Testis (tissue), 5 donors: ENCODE measurements at places on chromosomes 1 and 21. TPM values are rescaled to one million over a fixed set of nuclear protein-coding genes. Genes with fewer than 3 reads are reported as not detected.

YBX1 gene
- 982 TPM for total RNA-seq

DNA sequence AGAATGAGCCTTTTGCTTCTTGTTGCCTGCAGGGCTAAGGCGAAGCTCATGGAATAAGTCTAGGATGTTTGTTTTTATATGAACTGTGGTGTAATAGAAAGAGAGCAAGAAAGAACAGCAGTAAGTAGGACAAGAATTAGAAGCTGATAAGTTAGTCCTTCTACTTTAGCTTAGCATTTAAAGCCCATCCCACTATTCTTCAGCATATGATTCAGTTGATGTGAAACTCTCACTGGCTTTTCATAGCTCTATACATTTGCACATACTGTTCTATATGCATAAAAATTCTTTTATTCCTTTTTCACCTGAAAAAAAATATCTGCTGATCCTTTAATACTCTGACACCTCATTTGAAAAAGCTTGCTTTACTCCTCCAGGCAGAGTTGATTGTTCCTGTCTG, 712.0 kb downstream of the USP25 start:
- H3K36me3 ChIP-seq = no peaks in the 10 kb centered on the region
- H3K4me3 ChIP-seq = no peak overlapping the region
- H3K27me3 ChIP-seq = no peaks in the 10 kb centered on the region
- H3K4me1 ChIP-seq = no peaks in the 10 kb centered on the region
- DNase-seq = no peak

GRCh38 chr1:201307231-201307630, 23.9 kb downstream of the PKP1 start:
- H3K27me3 ChIP-seq = no peaks in the 10 kb centered on the region
- no peak overlapping the region for H3K27ac ChIP-seq
- H3K36me3 ChIP-seq = no peaks in the 10 kb centered on the region
- H3K4me1 ChIP-seq = peaks cover 6% of the 10 kb centered on the region
- no peak overlapping the region for H3K4me3 ChIP-seq

DNA sequence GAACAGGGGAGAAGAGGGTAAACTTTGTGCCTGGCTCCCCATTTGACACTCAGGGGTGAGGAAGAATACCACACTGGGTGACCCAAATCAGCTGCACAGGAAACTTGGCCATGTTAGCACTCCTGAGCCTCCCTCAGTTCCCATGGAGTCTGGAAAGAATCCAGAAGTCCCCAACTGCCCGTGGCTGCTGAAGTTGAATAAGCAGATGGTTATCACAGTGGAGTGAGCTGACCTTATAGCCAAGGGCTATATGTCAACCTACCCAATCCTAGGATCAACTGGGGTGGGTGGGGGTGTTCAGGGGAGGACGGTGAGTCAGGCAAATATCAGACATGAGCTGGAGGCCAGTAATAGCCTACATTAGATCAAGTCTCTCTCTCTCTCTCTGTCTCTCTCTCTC, 20.4 kb downstream of the KCNH1 start:
- H3K27ac ChIP-seq = no peak overlapping the region
- no peaks in the 10 kb centered on the region for H3K36me3 ChIP-seq
- no peak for DNase-seq
- H3K4me1 ChIP-seq = no peaks in the 10 kb centered on the region
- H3K4me3 ChIP-seq = no peak overlapping the region

GRCh38 chr1:48555271-48555670, 83.3 kb upstream of the SPATA6 start:
- H3K4me3 ChIP-seq = no peak overlapping the region
- H3K4me1 ChIP-seq = no peaks in the 10 kb centered on the region
- H3K27ac ChIP-seq = no peak overlapping the region
- H3K36me3 ChIP-seq = no peaks in the 10 kb centered on the region

USP25 gene
- total RNA-seq = 123 TPM

CAPN9 gene
- 0.25 TPM for total RNA-seq

DNA sequence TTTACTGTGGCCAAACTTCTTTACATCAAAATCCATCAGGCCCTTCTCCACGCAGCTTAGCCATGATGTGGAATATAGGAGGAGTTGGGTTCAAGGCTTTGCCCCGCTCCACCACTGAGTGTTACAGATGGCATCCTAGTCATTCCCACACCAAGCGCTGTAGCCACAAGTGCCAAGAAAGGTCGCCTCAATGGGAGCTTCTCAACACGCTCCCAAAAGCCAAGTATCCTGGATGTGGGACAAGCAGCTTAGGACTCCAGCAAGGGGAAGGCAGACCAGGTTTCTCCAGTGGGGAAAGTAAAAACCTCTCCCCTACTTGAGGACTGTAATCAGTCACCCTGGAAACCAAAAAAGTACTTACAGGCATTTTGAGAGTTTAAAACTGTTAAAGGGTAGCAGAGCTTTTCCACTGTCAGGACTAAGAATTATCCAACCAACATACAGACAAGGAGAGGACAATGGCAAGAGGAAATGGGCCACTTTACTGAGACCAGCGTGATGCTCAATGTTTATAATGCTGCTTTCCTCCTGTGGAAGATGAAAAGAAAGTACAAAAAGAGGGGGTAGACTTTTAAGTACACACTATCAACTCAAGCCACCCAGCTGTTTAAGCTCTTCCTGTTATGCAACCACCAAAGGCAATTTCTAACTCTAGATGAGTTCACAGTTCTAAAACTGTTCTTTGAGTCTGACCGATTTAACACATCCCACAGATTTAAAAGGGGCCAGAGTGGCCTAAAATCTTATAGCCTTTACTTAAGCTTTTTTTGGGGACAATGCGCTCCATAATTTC, 120.7 kb upstream of the KRTAP19-8 start:
- H3K4me1 ChIP-seq = peaks cover 13% of the 10 kb centered on the region
- H3K27me3 ChIP-seq = no peaks in the 10 kb centered on the region
- H3K4me3 ChIP-seq = no peak overlapping the region
- peak overlapping the region; percentile 6 for H3K27ac ChIP-seq
- DNase-seq = no peak

DNA sequence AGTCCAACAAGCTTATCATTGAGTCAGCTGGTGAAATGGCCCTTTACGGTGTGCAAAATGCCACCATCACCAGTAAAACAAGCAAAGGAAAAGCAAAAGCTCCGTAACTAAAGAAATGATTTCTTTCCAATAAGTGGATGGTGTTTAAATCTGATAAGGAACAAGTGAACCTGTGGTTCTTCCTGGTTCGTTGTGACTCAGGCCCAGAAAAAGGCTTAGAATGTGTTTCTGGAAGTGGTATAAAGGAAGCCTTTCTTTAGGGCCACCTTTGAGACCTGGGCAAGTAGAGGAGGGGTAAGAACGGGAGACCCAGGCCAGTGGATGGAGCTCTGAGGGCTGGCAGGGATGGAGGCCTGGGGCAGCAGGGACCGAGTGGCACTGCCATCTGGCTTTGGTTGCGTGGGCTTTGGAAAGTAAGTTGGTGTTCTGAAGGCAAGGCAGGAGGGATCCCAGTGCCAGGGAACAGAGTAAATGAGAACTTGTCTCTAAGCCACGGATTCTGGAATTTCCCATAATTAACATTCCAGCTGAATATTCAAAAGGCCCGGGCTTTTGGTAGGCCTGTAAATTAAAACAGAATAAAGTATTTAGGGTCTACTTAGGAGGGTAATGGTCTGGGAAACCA, 87.9 kb upstream of the LMO4 start:
- H3K36me3 ChIP-seq = no peaks in the 10 kb centered on the region
- H3K4me3 ChIP-seq = no peak overlapping the region
- no peaks in the 10 kb centered on the region for H3K27me3 ChIP-seq
- no peak overlapping the region for H3K27ac ChIP-seq

DNA sequence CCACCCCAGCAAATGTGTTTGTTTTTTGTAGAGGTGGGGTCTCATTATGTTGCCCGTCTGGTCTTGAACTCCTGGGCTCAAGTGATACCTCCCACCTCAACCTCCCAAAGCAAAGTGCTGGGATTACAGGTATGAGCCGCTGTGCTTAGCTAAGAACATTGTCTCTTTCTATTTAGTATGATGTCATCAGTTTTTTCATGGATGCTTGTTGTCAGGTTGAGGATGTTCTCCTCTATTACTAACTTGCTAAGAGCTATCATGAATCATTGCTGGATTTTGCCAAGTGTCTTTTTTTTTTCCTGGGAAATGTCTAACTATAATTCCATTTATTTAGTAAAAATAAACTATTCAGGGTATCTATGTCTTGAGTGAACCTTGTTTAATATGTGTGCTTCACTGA, 19.0 kb upstream of the MPC2 start:
- no peak overlapping the region for H3K27ac ChIP-seq
- no peaks in the 10 kb centered on the region for H3K36me3 ChIP-seq
- H3K27me3 ChIP-seq = no peaks in the 10 kb centered on the region
- H3K4me3 ChIP-seq = no peak overlapping the region

PSMD4 gene
- 196 TPM for total RNA-seq

KISS1 gene
- total RNA-seq = 3.5 TPM

DNA sequence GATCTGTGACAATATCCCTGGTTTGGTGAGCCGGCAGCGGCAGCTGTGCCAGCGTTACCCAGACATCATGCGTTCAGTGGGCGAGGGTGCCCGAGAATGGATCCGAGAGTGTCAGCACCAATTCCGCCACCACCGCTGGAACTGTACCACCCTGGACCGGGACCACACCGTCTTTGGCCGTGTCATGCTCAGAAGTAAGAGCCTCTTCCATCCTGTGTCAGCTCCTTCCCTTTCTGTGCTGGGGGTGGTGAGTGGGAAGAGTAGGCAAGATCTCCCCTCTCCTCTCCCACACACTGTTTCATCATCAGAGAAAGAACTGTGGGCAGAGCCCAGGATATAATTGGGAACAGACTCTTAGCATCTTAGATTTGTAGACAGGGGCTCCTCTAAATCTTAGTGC, 6.1 kb downstream of the WNT2B start:
- no peaks in the 10 kb centered on the region for H3K4me1 ChIP-seq
- H3K27me3 ChIP-seq = no peaks in the 10 kb centered on the region
- H3K4me3 ChIP-seq = no peak overlapping the region
- H3K27ac ChIP-seq = no peak overlapping the region
- no peaks in the 10 kb centered on the region for H3K36me3 ChIP-seq
- DNase-seq = no peak

GRCh38 chr1:30688920-30689794, 34.2 kb downstream of the MATN1 start:
- no peaks in the 10 kb centered on the region for H3K4me1 ChIP-seq
- no peak overlapping the region for H3K4me3 ChIP-seq
- no peaks in the 10 kb centered on the region for H3K27me3 ChIP-seq

BEND5 gene
- 7.1 TPM for total RNA-seq

DNA sequence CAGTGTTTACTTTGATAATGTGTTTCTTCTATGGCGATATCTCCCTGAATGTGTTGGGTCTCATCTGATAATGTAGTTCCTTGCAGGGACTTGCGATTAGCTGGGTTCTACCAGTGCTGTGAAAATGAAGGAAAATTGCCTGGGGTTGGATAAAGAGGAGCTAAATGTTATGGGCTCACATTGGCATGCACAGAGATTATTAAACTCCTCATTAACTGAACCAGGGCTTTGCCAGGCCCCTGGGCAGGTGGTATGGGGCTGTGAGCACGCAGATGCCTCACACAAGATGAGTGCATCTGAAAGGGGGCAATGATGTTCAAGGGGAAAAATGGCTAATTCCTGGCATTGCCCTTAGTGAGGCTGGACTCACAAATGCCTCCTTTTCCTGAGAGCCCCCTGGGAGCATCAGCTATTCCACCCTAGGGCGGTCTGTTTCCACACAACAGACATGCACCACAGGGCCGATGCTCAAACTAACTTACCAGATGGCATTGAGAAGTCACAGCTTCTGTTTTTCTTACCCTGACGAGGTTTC, 321.1 kb downstream of the SEC16B start:
- H3K27me3 ChIP-seq = no peaks in the 10 kb centered on the region
- H3K4me1 ChIP-seq = no peaks in the 10 kb centered on the region
- H3K4me3 ChIP-seq = no peak overlapping the region
- no peaks in the 10 kb centered on the region for H3K36me3 ChIP-seq
- no peak overlapping the region for H3K27ac ChIP-seq

SMIM1 gene
- 213 TPM for total RNA-seq

DNA sequence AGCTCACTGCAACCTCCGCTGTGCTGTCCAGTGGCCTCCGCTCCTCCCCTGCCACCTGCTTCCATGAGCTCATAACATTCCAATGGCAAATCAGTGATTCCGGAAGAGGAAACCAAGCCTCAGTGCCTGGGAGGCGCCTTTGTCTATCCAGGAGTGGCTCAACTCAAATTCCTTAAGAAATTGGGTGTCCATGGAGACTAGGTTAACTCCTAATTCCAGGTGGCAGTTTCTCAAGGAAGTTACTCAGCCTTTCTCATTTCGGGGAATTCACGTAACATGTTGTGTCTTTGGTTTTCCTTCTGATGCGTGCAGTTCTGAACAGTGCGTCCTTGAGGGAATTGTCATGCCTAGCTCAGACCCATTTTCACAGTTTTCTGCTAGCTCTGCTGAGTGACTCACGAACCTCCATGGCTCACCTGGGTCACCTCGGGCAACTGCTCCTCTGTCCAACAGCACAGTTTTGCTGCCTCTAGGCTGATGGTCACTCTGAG, 89.9 kb upstream of the DSCAM start:
- no peaks in the 10 kb centered on the region for H3K27me3 ChIP-seq
- no peaks in the 10 kb centered on the region for H3K36me3 ChIP-seq
- no peak for DNase-seq
- H3K4me3 ChIP-seq = no peak overlapping the region

- H3K27ac ChIP-seq = no peak overlapping the region
- H3K4me1 ChIP-seq = no peaks in the 10 kb centered on the region
- H3K4me3 ChIP-seq = no peak overlapping the region
- no peaks in the 10 kb centered on the region for H3K36me3 ChIP-seq
These were observed 155.4 kb downstream of the TLR5 start for GRCh38 chr1:222987674-222988076.

PDC gene
- total RNA-seq = 0.39 TPM

DNA sequence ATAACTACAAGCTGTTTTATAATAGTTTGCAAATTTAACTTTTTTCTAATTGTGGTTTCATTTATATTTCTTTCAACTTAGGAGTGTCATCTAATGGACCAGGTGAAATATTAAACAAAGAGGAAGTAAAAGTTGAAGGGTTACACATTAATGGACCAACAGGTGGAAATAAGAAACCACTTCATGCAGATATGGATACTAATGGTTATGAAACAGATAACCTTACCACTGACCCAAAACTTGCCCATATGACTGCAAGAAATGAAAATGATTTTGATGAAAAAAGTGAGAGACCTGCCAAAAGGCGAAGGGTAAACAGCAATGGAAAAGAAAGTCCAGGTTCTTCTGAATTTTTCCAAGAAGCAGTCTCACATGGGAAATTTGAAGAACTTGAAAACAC, 59.7 kb downstream of the MIER1 start:
- H3K4me3 ChIP-seq = no peak overlapping the region
- H3K27me3 ChIP-seq = no peaks in the 10 kb centered on the region
- H3K36me3 ChIP-seq = no peaks in the 10 kb centered on the region
- no peaks in the 10 kb centered on the region for H3K4me1 ChIP-seq
- no peak for DNase-seq
- H3K27ac ChIP-seq = no peak overlapping the region

ZSWIM5 gene
- 19.5 TPM for total RNA-seq
